Anterior cingulate cortex (tissue), 58 donors: ENCODE measurements at places on chromosomes 5 and 9.

DNA sequence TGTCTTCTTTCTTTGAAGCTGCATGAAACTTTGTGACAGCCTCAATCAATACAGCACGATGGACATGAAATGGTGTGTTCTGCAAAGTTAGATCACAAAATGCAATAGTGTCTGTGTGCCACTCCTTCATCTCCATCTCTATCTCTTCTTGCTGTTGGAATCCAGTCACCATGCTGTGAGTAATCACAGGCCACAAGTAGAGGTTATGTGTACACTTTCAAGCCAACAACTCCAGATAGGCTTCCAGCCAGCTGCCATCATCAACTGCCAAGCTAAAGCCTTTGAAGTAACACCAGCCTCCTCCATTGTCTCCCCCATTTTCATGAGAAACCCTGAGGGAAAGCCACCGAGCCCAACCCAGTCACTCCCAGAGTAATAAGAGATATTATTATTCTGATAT lies 360.6 kb downstream of the PTPRD start:
- DNase-seq: no peak

DNA sequence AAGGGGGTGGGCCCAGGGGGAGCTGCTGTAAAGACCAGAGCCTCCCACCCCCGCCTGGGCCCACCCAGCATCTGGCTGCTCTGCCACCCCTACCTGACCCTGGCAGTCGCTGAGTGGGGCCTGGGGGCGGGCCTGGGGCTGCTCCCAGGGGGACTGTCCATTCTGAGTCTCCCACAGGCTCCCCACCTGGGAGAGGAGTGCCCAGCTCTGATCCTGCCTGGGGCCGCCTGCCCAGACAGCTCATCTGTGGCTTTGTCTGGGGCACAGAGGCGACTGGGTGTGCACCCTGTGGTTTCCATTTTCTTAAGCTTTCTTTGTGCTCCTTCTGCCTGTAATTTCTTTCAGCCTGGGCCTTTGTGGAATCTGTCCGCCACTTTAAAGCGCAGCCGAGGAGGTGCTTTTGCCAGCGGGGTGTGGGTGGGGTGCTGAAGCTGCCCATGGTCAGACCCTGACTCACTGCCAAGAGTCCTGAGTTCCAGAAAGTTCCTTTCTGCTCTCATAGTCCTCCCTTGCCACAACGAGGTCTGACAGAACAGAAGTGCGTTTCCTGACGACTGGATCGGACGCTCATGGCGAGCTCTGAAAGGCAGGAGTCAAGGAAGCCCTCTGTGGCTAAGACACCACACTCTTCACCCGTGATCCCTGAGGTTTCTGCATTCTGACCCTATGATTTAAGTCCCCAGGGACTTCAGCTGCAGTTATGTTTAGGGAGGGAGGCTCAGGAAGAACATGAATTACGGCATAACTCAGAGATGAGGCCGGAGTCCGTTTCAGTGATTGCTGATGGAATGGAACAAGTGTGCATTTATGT lies 225.0 kb downstream of the FANCC start:
- DNase-seq: no peak

DNA sequence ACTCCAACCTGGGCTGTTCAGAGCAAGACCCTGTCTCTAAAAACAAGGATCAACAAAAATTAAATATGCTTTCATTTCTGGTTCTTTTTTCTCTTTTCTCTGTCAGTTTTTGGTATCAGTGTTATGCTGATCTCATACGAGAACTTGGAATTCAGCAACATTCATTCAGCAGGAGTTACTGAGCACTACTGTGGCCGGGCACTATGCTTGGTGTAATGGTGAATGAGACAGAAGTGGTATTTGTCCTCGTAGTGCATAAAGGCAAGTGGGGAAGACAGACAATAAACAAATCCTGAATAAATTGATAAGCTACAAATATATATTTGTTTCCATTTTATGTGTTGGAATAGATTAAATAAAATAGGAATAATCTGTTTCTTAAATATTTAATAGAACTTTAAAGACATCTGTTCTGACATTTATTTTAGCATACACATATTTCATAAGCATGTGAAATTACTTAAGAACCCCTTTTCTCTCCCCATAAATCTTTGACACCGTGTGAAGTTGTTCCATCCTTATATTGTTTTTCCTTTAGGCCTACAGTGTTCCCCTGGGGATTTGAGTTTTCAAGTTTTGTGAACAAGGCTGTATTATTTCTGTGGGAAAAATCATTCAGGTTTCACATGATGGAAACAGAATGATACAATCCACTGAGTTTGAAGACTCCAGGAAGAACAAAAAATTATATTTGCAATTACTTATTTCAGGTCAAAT lies 24.6 kb downstream of the UBAP1 start:
- DNase-seq: no peak

- DNase-seq: no peak
Measured at GRCh38 chr9:36881743-36882441, 152.2 kb downstream of the PAX5 start.

DNA sequence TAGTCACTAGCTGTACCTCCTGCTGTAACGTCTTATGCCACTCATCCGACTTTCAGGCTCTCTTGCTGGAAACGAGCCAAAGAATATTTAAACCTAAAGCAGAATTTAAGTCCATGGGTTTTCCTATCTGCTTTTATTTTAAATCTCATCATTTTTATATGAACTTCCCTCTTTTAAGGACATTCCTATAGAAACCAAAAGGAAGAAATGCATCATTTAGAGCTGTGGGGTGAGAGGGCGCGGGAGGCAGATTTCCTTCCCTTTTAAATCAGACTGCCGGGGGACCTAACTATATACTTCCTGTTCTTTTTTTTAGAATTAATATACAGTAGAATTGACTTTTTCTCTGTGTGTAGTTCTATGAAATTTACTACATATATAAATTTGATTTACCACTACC lies 468.8 kb downstream of the BNC2 start:
- DNase-seq: no peak
